ENCODE measurements at places on chromosomes 7 and 10. TPM values are rescaled to one million over a fixed set of nuclear protein-coding genes. Genes with fewer than 3 reads are reported as not detected.

DNA sequence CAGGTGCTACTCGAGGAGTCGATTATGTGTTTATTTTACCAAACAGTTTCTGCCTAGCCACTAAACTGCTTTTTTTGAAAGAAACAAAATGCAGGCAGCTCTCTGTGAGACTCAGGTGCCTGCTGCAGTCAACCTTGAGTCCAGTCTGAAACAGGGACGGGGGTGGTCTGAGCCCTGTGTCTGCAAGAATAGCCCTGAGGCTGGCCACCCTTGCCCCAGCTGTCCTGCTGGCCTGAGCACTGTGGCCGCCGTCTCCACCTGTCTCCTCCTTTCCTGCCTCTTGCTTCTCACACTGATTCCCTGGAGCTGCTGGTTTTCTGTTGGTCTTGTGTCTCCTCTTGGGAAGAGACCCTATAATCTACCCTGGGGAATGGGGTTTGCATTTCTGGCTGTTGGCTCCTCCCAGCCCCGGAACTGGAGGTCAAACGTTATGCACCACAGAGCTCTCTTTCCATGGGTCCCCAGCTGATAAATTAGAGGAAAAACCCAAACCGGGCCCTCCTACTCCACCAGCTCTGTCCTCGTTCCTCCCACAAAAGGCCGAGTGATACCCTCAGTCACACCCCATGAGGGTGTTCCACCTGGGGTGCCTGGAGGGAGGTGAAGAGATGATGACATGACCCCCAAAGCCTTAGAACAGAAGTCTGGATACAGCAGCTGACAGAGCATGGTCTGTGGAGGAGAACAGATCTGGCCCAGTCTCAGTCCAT lies 15.0 kb upstream of the SLC18A3 start:
- DNase-seq, result no peak

DNA sequence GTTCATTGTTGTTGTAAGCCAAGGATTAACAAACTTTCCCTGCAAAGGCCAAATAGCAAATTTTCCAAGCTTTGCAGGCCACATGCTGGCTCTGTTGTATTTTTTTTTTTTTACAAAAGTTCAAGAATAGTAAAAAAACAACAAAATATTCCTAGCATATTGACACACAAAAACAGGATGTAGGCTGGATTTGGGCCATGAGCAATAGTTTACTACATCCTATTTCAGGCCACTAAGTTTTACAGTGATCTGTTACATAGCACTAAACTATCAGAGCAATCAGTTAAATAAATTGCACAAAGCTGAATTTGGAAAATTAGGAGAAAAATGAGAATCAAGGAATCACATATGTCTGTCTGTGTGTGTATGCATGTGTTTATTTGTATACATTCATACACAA lies 491.8 kb upstream of the GHITM start:
- no peak for DNase-seq

DNA sequence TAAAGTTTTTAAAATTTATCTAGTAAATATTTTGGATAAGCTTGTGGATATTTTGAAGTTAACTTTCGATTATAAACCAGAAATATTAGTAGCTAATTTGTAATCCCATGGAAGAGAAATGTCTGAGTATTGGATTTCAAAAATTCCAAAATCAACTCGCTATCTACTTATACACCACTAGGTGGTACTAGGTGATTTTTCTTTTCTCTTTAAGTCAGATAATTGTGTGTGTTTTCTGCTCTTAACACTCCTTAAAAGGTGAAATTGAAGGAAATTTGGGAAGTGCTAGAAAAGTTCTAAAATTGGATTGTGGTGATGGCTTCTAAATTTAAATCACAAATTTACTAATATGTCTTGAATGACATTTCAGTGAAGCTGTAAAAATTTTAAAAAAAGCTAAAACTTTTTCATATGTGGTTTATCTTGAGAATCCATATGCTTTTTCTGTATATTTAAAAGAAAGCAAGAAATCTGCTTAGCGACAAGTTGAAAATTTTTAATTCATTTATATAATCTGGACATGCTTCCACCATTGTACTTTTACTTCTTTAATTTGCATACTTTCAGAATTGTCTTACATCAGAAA lies 90.2 kb downstream of the IPMK start:
- DNase-seq, result peak; percentile 5

DNA sequence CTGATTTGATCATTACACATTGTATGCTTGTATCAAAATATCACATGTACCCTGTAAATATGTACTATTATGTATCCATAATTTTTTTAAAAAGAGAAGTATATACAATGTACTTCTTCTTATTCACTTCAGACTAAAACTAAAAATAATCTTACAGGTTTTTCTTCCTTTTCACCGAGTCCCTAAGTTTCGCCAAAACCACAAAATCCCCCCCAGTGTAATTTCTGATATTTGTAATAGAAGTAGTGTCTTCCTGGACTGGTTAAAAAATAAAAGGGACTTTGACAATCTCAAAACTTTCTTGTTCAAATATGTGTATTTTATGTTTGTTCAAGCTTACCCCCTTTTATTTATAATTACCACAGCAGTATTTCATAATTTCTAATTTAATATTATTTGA lies 23.9 kb downstream of the EPC1 start:
- DNase-seq, result no peak

DNA sequence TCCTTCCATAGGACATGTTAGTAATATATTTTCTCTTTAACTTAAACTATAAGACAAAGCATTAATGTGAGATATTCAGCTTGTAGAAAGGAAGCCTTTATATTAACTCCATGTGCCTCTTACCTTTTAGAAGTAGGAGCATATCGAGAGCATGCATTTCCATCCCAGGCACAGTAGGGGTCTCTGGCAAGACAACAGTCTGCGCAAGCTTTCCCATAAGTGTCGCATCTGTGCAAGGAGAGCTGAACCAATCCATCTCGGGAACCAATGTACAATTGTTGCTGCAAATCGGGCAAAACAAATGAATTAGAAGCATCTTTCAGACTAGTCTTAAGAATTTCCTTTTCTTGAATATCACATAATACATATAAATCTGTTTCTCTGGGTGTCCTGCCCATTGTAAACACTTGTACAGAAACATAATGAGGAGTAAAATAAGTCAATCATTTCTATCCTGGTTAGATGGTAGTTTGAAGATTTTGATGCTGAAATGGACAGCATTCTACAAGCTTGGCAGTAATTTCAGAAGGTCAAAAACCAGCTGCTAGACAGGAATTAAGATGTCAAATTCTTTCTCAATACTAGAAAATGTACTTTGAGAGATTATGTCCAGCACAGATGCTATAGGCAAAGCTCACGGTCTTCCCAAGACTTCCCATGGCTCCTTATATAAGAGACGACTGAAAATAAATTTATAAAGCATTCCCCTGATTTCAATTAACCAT lies 171.8 kb downstream of the SEMA3D start:
- DNase-seq, result no peak

DNA sequence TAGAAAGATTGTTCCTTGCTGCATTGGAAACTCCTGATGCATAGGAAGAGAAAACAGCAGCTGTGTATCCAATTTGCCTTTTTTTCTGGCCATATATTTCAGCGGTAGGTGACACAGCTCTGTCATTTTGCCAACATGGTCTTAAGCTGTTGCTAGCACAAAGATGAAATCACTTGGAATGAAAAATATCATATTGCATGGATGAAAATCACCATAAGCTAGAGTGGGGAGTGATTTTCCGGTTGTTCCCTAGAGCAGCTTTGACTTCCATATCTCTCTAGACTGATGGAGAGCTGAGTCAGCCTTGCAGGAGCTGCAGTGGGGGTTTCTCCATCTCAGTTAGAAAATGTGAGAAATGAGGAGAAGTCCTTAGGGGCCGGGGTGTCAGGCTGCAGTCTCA lies 38.3 kb upstream of the BTBD16 start:
- DNase-seq, result peak; percentile 74

DNA sequence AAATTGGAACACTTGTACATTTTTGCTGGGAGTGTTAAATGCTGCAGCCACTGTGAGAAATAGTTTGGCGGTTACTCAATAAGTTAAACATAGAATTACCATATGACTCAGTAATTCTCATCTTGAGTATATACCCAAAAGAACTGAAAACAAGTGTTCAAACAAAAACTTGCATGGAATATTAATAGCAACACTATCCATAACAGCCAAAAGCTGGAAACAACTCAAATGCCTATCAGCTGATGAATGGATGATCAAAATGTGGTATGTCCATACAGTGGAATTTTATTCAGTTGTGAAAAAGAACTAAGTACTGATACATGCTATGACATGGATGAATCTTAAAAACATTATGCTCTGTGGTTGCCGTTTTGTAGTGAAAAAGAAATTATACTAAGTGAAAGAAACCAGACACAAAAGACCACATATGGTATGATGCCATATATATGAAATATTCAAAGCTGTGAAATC lies 63.0 kb upstream of the SP4 start:
- DNase-seq, result no peak

DNA sequence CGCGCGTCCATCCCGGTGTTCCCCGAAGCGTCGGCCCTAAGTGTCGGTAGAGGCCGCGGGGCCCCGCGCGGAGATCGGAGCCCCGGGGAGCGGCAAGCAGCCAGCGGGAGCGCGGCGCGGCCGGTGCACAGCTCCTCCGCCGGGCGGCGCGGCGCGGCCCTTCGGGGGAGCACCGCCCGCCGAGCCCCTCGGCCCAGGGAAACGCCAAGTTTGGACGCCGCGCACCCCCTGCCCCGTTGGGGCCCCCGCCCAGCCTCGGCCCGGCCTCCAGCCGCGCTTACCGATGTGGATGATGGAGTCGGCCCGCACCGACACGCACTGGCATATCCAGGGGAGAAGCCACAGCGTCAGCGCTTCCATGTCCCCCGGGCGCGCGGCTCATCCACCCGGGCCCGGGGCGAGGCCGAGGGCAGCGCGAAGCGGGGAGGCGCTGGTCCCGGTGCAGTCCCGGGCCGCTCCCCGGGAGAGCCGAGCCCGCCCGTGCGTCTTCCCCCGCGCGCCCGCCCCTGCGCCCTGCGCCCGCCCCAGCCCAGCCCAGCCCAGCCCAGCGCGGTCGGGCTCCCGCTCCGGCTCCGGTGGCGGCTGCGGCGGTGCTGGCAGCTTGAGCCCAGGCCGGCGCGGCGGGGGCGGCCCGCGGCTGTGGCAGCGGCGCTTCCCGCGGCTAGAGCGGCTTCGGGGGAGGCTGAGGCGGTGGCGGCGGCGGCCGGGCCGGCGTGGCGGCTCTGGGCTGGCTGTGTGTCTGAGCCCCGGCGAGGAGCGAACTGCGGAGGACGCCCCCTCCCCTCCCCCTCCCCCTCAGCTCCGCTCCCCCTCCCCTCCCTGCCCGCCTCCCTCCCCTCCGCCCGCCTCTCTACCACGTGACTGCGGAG lies at the start of gene GRID1:
TSS of gene GRID1 (minus strand) at position 763 of the 869 bp plus-strand sequence.
- peak; percentile 10 for DNase-seq

The MYH16 gene
- total RNA-seq, result not detected

The MEOX2 gene
- 30.9 TPM for total RNA-seq

The RP9 gene
- total RNA-seq, result 8.9 TPM

The FAM25A gene
- 16.3 TPM for total RNA-seq

The ITIH2 gene
- not detected for total RNA-seq

The AGAP9 gene
- total RNA-seq, result 2.0 TPM

The SMIM30 gene
- total RNA-seq, result 41.8 TPM

The CALHM1 gene
- total RNA-seq, result not detected
